Right lobe of liver (tissue), 6 donors: ENCODE measurements at places on chromosomes 7 and 10. TPM values are rescaled to one million over a fixed set of nuclear protein-coding genes. Genes with fewer than 3 reads are reported as not detected.
A peak's percentile ranks its signal among the peaks of the same experiment; 100 is the strongest.

HTR5A gene
- not detected for total RNA-seq

FAM25G gene
- total RNA-seq: not detected

- no peaks in the 10 kb centered on the region for H3K36me3 ChIP-seq
- no peak overlapping the region for H3K4me3 ChIP-seq
- no peaks in the 10 kb centered on the region for H3K4me1 ChIP-seq
Measured at GRCh38 chr10:35192645-35193249, 66.1 kb downstream of the CREM start.

PON2 gene
- 131 TPM for total RNA-seq

- no peak overlapping the region for H3K27ac ChIP-seq
- H3K4me3 ChIP-seq: no peak overlapping the region
- H3K27me3 ChIP-seq: no peaks in the 10 kb centered on the region
- no peak for DNase-seq
Measured at GRCh38 chr7:101156277-101156676, 2.0 kb downstream of the AP1S1 start.

GRCh38 chr10:71235808-71236207 is 23.4 kb downstream of the UNC5B start:
- no peak overlapping the region for H3K4me3 ChIP-seq
- H3K27ac ChIP-seq: no peak overlapping the region
- H3K4me1 ChIP-seq: no peaks in the 10 kb centered on the region

DNA sequence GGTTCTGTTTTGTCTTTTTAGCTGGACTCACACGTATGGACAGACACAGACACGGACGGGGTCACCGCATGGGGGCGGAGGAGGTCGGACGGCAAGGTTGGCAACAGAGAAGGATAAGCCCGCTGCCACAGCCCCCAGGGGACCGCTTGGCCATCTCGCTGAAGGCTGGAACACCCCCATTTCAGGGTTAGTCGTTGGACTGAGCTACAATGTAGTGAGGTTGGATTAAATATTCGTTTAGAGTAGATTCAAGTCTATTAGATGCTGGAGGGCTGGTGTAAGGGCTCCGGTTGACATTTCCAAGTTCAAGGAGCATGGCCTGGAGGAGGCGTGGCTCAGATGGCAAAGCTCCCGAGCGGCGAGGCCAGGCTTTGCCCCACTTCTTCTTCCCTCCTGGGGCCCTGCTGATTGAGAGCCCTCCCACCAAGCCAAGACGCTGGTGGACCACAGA is 35.2 kb downstream of the PPIF start:
- peak; percentile 49 for DNase-seq
- H3K27ac ChIP-seq: peak overlapping the region; percentile 63
- no peaks in the 10 kb centered on the region for H3K27me3 ChIP-seq
- no peaks in the 10 kb centered on the region for H3K36me3 ChIP-seq

DNA sequence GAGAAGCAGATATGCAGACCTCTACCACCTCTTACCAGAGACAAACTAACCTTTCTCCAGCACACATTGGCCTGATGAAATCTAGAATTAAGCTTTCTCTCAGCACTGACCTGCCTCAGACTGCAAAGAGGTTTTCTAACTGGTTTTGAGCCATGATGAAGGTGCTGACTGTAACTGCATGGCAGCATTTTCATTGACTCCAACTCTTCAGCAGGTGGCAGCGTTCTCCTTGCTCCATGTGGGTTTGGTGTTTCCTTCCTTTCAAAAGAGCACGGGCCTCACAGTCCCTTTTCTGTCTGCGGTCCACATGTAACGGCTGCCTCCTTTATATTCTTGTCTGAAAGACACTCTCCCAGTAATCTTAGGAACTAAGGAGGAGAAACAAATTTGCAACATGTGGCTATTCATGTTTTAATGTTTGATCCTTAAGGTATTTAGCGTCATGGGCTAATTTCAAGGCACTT is 12.6 kb downstream of the KLLN start:
- no peaks in the 10 kb centered on the region for H3K27me3 ChIP-seq
- DNase-seq: peak; percentile 60
- H3K36me3 ChIP-seq: no peaks in the 10 kb centered on the region
- no peak overlapping the region for H3K27ac ChIP-seq

DNA sequence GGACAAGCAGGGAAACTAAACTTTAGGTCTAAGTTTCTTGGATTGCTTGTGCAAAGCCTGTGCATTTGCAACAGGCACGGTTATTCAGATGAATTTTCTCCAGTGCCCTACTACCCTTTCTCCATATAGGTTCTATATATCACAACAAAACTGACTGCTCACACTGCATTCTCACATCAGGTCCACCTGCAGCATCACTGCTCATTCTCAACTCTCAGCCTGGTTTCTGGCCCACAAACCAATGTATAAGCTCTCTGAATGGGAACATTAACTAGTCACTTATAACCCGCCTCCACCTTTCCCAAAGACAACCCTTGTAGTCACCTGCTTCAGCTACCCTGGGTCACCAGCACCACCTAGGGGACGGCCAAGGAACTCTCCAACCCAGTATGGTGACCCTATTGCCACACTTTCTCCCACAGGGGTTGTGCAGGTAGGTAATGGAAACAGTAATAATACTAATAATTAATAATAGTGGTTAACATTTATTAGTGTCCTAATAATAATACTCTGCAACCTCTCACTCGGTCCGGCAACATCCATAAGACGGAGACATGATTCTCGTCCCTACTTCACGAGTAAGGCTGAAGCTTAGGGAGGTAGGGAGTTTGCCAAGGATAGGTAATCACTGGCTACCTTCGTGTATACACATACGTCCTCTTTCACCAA is 97.3 kb downstream of the CLEC2L start:
- no peaks in the 10 kb centered on the region for H3K4me1 ChIP-seq
- DNase-seq: no peak
- no peaks in the 10 kb centered on the region for H3K27me3 ChIP-seq
- peaks cover 4% of the 10 kb centered on the region for H3K36me3 ChIP-seq
- no peak overlapping the region for H3K4me3 ChIP-seq
- H3K27ac ChIP-seq: no peak overlapping the region

- no peak overlapping the region for H3K27ac ChIP-seq
- H3K36me3 ChIP-seq: no peaks in the 10 kb centered on the region
- no peaks in the 10 kb centered on the region for H3K4me1 ChIP-seq
- no peak overlapping the region for H3K4me3 ChIP-seq
- no peak for DNase-seq
Measured at GRCh38 chr7:134654104-134654775, 7.6 kb downstream of the BPGM start.
